Stimulated activated CD4-positive, alpha-beta T cell treated with anti-CD3 and anti-CD28 coated beads, Interleukin-4, amount 100 ng/mL, for 1 hour (primary cell): ENCODE measurements at places on chromosomes 1 and 21.

DNA sequence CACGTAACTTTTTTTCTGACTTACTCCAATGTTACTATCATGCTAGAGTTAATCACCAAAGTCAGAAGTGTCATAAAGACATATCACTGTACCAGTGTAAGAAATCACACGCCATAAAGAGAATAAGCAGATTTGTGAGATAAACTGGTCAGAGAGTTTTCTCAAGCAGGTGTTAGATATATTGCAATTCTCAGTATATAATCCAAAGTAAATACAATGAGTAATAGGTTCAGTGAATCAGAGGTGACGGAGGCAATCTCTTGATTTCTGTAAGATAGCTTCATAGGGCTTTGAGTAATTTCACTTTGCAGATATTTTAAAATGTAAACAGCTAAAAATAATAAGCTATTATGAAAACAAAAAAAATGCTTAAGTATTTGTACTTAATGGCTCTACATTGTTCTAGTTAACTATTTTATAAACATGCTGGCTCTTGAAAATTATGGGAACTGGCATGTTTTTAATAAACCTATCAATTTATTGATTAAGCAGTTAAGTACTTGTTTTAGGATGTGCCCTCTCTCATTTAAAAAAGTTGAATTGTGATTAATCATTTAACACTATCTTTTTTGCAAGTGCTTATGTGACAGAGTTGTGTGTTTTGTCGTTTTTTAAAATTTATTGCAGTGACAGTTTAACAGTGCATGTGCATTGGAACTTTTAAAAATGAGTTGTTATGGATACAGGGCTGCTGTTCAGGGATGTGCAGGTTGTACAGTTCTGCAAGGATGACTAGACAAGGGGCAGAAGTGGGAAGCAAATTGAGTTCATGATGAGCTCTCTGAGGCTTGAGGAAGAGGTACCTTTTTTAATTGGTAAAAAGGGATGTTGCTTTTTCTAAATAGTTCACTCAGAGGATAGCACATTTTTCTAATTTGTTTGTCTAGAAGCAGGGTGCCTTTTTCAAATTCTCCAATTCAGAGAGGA, 119.1 kb downstream of the USP25 start:
- no peak for DNase-seq

DNA sequence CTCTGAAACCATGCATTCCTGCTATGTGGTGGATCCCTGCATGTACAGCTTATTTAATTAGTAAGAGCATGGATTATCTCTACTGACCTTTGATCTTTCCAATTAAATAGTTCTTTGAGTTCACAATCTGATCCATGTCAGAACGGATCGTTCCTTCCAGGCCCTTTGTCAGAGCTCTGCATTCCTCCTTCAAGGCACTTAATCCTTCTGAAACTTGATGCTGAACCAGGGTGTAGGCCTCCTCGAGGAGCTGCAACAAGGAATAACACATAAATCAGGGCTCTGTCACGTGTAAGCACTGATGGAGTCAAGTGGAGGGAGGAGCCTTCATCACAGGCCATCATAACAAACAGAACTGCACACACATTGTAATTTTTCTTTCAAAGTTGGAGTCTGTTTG, 68.4 kb upstream of the EDEM3 start:
- no peak for DNase-seq

DNA sequence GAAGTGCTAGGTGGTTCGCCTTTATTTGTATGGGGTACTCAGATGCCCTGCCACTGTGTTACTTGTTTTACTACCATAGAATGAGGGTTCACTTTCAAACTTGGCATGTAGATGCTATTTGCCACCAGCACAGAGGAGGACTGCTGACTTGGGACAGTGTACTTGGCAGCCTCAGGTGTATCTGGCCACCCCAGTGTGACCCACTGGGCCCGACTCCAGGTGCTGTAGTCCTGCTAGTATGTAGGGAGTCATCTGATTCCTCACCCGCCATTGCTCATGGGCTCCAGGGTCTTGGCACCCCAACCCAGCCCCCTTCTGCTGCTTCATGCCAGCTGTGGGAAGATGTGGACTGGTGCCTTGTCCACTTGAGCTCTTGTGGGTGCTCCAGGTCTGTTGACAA, 40.0 kb downstream of the ZNF678 start:
- no peak for DNase-seq

DNA sequence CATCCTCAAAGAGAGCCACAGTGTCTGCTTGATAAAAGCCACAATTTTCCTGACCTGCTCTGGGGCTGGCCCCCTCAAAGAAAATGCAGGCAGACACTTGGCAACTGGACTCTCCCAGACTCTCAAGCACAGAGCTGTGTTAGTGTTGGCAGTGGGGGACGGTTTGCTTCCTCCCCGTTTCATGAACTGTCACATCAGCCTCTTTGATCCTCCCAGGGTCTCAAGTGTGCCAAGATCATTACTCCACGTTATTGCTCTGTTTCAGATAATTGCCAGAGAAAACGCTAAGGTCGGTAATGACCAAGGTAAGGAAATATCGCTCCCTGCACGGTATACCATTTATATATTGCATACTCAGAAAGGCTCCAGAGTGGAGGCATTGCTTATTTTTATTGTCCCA, 138.8 kb downstream of the NTMT2 start:
- no peak for DNase-seq

DNA sequence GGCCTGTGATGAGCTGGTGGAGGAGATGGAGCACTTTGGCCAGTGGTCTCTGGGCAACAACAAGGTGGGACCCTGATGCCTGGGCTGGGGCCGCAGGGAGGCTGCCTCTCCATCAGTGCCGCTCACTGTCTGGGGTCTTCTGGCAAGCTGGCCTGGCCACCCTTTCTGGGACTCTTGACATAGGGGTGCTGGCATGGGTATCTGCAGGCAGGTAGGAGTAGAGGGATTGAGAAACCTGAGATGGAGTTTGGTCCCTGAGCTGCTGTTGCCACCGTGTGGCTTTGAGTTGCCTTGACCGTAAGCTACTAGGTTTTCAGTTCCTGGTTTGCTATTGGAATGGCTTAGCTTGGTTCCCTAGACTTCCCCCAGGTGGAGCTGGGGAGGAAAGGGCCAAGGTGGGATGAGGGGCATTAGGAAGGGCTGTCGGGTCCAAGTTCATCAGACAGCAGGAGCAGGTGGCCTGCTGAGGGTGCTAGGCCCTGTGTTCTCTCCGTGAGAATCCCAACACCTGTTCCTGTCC, 13.2 kb upstream of the MFN2 start:
- no peak for DNase-seq

DNA sequence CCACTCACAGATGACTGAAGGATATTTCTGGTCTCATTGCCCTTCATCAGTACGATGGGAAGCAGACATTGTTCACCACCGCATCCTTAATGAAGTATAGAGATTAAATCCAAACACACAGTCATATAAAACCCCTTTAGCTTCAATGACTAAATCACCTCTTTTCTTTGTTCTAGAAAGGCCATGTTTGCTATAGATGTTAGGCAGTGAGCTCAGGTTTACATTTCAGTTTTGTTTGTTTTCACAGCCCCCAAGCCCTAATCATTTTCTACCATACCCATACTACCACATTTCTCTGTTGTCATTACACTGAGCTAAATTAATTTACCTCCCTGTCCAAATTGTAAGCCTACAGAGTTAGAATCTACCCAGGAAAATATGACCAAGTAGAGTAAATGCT, 385.1 kb downstream of the NTNG1 start:
- no peak for DNase-seq

- DNase-seq = no peak
Measured at GRCh38 chr1:230857077-230857476, 11.2 kb downstream of the C1orf198 start.

GRCh38 chr1:171188388-171189266, 3.5 kb downstream of the FMO2 start:
- peak; percentile 16 for DNase-seq

DNA sequence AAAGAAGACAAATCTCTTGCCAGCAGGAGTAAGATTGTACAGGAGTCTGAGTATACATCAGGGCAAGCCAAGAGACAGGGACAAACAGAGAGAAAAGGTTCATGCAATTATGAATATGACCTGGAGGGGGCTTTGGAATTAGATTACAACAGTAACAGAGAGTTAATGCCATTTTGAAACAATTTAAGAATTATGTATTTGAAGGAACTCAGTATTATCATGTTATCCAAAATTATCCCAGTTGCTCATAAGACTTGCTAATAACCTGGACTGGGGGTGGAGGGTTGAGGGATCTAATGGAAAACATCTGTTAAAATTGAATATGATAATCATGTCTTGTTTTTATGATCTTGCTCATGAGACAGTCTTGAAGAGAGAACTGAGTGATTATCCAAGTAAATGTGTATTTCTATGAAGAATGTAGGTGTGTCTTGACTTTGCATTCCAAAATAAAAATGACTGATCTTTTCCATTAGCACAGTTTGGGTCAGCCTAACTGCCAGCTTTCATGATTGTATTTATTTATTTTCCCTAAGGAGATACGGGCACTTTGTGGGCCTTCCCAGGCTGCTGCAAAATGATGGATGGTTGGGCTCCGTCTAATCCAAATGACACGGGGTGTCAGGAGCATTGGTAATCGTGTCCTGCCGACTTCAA, 117.7 kb downstream of the ERG start:
- DNase-seq = no peak

- no peak for DNase-seq
Measured at GRCh38 chr1:6515771-6516170, 24.3 kb upstream of the PLEKHG5 start.

- no peak for DNase-seq
Measured at GRCh38 chr1:156214024-156214748, 1.4 kb downstream of the PMF1 start.

DNA sequence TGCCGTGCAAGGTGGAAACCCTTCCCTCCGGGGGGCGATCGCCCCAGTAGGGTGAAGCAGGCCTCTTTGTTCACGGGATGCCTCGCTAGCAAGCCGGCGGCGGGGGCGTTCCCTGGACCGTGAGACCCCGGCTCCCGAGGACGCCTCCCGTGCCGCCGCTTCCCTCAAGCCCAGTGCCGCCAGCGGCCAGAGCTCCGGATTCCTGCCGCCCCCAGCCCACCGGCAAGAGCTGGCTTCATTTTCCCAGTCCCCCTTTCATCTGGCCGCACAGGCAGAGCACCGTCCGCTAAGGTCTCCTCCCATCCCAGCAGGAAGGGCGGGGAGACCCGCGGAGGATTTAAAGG, 16.3 kb downstream of the IER5 start:
- peak; percentile 35 for DNase-seq

- DNase-seq = no peak
Measured at GRCh38 chr1:54001591-54001990, 16.4 kb downstream of the LDLRAD1 start.

DNA sequence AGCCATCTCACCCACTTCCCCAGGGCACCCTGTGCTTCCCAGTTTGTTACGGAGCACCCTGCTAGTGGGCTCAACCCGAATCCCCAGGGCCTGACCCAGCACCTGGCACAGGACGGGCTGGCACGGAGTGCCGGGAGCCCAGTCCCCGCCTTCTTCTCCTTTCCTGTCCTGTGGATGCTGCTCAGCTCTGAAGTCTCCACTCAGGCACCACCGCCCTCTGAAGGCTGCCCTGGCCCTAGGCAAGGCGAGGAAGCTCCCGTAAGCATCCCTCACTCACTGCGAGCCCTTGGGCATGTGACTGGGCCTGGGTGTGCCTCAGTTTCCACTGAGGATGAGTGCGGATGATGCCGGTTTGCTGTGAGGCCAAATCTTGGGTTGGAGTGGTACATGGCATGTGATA, 21.8 kb downstream of the SLC1A7 start:
- no peak for DNase-seq

- no peak for DNase-seq
Measured at GRCh38 chr1:41672641-41673361, 188.3 kb upstream of the EDN2 start.

- DNase-seq = no peak
Measured at GRCh38 chr1:11318982-11319381, 46.0 kb downstream of the UBIAD1 start.

GRCh38 chr1:94614996-94615395, 73.4 kb upstream of the F3 start:
- no peak for DNase-seq

DNA sequence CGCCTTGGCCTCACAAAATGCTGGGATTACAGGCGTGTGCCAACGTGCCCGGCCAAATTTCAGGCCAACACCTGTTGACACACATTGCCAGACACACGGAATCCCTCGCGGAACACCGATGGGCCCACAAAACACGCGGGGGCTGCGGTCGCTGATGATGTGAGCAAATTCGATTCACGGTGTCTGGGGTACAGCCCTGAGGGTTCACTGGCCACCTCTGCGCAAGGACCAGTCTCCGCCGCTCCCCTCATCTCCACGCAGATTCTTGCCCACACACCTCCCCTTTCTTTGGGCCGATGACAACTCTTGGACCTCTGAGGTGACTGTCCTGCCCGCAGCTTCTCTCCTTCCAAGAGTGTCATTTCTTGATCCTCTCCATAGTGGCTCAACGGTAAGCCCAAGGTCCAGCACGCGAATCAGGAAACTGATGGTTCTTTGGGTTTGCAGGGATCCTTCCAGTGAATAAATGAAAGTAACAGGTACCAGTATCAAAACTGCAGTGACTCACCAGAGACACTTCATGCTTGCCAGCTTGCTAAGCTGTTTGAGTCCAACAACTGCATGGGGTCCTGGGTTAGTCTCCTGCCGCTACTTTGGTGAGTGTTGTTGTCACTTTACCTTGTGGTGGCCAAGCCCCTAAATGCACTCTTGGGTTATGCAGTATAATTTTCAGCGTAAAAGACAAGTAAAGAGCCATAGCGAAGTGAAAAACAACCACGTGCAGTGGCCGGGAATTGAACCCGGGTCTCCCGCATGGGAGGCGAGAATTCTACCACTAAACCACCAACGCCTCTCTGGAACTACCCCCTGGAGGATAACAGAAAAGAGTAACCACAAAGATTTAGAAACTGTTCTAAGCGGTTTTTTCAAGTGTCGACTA, 11.0 kb upstream of the RNU1-3 start:
- peak; percentile 56 for DNase-seq

DNA sequence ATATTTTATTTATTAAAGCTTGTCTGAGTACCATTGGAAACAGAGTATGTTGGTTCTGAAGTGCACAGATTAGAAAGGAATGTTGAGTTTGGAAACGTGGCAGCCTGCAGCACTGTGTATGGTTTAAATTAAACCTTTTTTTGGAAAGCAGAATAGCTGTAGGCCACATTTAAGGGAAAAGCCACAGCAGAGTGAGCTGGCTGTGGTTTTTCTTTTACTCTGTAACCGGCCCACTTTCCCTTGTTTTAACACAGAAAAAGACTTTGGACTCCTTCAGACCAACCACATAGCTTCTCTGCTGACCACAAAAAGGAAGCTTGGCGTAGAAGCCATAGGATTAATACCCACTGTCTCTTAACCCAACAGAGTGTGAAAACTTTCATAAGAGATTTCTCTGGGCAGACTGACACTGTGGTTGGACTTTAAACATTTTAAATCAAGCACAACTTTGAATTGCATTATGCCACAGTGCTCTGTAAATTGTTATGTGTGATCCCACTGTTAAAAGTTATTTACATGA, 75.2 kb downstream of the NFIA start:
- DNase-seq = no peak

DNA sequence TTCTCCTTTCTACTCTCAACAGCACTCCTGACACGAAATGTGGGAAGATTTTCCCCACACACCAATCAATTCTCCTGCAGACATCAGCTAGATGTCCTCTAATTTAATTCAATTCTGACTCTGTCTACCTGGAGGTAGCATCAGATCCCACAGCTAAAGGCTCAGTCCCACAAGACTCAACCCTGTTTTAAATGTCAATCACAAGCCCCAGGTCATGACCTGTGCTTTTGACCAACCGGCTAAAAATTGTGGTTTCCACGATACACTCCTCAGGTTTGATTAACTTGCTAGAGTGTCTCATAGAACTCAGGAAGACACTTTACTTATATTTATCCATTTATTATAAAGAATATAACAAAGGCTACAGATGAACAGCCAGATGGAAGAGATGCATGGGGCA, 27.4 kb downstream of the IL23R start:
- no peak for DNase-seq
